ENCODE measurements at places on chromosomes 7 and 10. TPM values are rescaled to one million over a fixed set of nuclear protein-coding genes. Genes with fewer than 3 reads are reported as not detected.

Gene CCDC172
- not detected for polyA plus RNA-seq

Gene APBB1IP
- 1.2 TPM for polyA plus RNA-seq

Gene CPA2
- 0.38 TPM for polyA plus RNA-seq

Gene CCDC146
- polyA plus RNA-seq = 35.6 TPM

Gene PNLIPRP2
- polyA plus RNA-seq = not detected

Gene PKD1L1
- polyA plus RNA-seq = 0.14 TPM

Gene KCNH2
- 19.2 TPM for polyA plus RNA-seq

Gene OPALIN
- not detected for polyA plus RNA-seq

Gene CLDN3
- polyA plus RNA-seq = 41.7 TPM

Gene CPN1
- 3.2 TPM for polyA plus RNA-seq

Gene GOLGA7B
- polyA plus RNA-seq = 0.19 TPM

- no peak for DNase-seq
Measured at GRCh38 chr10:112347709-112348671, 25.9 kb upstream of the ACSL5 start.

GRCh38 chr10:3806603-3807002 is 21.6 kb upstream of the KLF6 start:
- DNase-seq = no peak

DNA sequence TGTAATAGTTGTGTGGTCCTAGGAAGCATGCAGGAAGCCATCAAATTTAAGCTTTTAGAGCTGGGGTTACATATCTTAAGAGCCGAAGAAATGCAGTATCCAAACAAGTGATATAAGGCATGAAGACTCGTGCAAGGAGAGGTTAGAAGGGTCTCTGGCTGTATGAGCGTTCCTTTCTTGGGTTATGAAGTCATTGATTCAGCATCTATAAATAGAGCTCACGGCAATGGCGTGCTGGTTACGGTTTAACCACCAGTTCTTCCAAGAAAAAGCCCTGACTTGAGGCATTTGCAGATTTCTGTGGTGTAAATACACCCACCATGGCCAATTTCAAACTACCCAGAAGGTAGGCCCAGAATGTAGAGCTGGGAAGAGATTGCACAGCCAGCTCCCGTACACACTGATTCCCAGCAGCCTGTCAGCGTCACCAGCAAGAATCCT is 72.0 kb upstream of the KAT6B start:
- no peak for DNase-seq

- DNase-seq = no peak
Measured at GRCh38 chr10:63703740-63704345, 182.6 kb downstream of the REEP3 start.

GRCh38 chr10:5582736-5583135 is 58.0 kb downstream of the CALML3 start:
- DNase-seq = no peak

GRCh38 chr10:61943674-61944378 is 42.3 kb downstream of the ARID5B start:
- DNase-seq = no peak

DNA sequence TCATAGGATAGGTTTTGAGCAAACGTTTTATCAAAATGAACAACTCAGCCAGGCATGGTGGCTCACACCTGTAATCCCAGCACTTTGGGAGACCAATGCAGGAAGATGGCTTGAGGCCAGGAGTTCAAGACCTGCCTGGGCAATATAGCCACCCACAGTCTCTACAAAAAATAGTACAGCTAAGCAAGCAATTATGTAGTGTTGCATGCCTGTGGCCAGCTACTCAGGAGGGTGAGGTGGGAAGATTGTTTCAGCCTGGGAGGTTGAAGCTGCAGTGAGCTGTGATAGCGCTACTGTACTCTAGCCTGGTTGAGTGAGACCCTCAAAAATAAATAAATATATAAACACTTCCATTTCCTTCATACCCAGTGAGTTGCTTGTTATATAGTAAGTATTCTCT is 67.1 kb downstream of the LSMEM1 start:
- no peak for DNase-seq

DNA sequence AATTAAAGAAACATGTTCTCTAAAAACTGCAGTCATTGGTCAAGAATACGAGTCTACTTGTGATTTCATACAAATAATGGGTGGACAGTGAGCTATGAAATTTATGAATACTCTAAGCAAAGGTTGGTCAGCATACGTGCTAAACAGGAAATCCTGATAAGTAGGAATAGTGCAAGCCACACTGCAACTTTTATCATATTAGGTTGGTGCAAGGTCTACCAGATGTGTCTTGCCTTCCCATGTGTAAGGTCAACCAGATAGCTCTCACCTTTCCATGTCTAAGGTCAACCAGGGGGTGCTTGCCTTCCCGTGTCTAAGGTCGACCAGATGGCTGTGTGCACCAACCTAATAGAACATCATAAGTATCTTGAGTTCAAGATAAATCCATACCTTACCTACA is 2.0 kb upstream of the ITGB1 start:
- no peak for DNase-seq

DNA sequence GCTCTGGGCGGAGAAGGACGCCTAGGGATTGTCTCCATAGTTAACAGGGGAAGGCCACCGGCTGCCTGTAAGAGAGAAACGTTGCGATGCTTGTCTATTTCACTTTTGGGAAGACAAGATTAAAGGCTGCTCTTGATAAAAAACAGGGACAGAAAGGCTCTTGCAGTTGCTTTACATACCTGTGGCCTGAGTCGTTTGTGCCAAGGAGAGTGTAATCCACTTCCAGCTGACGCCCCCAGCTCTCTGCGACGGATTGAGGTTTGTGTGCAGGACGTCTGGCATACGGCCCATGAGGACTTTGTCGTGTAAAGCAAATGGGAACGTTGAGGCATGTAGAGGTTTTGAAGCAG is 1.1 kb downstream of the MAP3K8 start:
- DNase-seq = no peak

GRCh38 chr10:91901784-91902677 is 7.3 kb downstream of the FGFBP3 start:
- DNase-seq = no peak

- DNase-seq = peak; percentile 58
Measured at GRCh38 chr7:144775749-144776148, 60.1 kb downstream of the TPK1 start.

- no peak for DNase-seq
Measured at GRCh38 chr7:28581351-28581750, 169.0 kb downstream of the CREB5 start.

- DNase-seq = no peak
Measured at GRCh38 chr10:130994191-130994590, 317.3 kb downstream of the TCERG1L start.

DNA sequence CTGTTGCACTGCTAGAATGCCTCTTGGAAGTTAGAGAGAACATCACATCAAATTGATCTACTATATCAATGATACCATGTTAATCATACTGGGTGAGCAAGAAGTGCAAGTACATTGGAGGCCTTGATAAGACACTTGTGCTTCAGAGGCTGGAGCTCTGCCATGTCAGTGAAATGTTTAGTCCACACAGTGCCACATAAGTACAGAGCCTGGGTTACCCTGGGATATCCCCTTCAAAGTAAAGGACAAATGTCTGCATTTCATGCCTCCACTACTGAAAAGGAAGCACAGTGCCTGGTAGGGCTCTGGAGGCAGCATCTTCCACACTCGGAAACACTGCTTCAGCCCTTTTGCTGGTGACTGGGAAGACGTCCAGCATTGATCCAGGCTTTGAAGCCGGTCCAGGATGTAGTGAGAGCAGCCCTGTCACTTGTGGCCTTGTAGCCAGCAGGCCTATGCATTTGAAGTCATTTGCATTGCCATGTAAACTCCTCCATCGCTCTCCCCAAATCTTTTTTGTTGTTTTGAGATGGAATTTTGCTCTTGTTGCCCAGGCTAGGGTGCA is 15.7 kb upstream of the STN1 start:
- DNase-seq = no peak

DNA sequence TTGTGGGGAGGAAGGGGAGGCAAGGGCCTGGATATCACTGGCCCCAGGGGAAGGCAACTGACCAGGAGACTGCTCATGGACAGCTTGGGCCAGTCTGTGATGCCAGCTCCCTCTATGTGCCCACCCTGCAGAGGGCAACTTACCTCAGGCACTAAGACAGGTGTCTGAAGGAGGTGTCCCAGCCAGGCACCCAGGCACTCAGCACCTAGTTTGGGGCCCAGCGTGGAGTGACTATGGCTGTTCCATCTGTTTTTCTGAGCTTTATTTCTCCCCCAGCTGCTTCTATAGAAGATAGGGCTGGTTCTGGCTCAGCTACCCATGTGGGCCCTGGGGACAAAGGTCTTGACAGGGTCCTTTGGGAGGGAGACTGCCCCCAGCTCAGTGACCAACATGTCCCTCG is 150.6 kb upstream of the PCBD1 start:
- DNase-seq = no peak

DNA sequence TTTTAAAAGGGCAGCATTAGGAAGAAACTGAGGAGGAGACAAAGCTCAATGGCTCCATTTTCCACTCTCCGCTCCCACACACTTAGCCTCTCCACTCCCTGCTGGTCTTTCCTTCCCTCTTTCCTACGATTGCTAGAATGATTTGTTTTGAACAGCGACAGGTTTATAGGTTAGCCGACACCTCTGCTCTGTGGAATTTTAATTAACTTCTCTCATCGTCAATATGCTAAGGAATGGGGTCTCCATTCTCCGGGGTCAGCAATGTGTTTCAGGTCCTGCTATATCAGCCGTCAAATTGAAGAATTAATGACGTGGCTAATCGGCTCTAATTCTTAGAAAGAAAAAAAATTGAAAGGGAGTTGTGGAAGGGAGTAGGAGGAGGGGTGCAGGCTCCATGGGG is 28.9 kb downstream of the FBXW4 start:
- peak; percentile 67 for DNase-seq

DNA sequence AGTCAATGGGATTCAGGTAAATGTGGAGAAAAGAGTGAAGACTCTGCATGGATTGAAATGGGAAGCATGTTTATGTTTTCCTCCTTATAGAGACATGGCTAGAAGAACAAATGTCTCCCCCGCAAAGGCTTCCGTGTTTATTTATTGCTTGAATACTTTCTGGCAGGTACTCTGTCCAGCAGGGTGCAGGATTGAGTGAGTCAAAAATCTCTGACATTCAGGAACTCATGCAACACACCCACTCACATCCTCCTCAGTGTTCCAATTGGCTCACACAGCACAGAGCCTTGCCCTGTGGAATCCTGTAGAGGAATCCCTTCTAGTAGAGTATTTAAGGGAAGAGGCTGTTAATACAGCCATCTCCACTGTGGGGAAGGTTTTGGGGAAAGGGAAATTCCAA is 290.3 kb upstream of the VWC2 start:
- DNase-seq = no peak

DNA sequence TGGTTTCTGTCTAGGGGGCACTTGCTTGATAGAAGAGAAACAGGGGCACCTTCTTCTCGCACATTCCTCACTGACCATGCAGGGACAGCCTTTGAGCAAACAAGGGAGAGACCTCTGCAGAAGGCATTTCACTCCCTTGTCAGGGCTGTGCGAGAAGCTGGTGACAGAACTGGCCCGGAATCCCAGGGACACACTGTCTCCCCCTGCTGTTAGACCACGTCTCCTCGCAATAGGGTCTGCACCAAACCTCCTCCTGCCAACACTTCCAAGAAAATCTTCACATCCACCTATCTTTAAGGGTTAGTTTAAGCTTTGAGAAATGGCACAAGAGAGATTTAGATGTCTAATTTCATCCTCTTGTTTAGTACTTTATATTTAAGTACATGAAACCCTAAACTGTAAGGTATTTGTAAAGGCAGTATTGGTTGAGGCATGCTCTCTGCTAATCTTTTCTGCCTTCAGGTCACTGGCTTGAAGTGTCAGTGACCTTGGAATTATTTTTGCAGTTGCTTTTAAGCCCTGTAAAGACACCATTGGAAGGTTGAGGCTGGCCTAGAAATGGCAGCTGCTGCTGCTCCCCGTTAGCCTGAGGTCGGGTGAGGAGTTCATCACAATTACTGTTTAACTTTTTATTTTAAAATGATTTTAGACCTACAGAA is 37.0 kb downstream of the RBM20 start:
- DNase-seq = no peak

GRCh38 chr10:5076615-5077014 is 17.6 kb upstream of the AKR1C3 start:
- no peak for DNase-seq

GRCh38 chr7:50287129-50287528 is 17.4 kb upstream of the IKZF1 start:
- no peak for DNase-seq

DNA sequence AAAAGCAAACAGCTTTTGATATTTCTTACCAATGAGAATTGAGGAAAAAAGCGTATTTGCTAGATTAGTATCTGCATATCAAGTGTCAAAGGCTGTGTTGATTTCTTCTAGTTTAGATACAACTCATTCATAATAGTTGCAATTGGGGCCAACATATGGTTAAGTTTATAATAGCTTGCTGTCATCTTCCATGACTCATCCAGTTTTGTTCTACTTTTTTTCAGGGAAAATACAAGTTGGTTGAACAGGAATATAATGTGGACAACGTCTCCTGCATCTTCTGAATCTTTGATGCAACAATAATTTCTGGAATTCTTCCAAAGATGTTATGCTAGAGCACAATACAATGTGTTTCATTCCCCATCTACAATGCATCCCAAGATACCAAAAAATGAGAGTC is 182.0 kb downstream of the THSD7A start:
- DNase-seq = no peak

GRCh38 chr7:124330731-124331407 is 298.0 kb upstream of the TMEM229A start:
- no peak for DNase-seq

GRCh38 chr7:124085179-124085578 is 52.3 kb upstream of the TMEM229A start:
- DNase-seq = peak; percentile 57

Measured in left renal cortex interstitium (tissue), 4 donors.